Erythroblast (primary cell): ENCODE measurements at places on chromosomes 5 and 9.

DNA sequence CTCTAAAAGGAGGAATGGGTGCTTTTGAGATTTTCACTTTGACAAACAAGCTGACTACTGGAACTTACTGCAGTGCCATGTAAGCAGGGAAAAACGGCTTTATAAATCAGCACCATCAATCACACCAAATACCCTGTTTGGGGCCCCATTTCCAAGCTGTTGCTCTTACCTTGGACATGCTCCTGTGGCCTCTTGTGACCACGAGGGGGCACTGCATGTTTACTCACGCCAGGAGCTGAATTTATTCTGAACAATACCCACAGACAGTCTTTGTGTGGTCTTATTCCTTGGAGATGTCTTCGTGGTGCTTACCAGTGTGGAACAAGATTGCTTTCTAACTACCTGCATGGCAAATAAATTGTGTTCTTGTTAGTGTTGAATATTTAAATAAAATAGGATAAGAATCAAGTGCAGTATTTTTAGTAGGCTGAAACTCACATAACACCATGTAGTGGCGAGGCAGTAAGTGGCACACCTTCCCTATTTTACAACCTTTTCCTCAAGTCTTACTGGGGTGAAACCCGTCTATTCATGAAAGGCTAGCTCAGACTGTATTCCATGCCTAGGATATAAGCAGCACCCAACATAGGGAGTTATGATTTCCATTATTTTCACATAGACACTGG lies 155.5 kb upstream of the NMUR2 start:
- DNase-seq: peak; percentile 64

GRCh38 chr9:92724528-92725265 lies 39.9 kb downstream of the BICD2 start:
- DNase-seq: no peak

DNA sequence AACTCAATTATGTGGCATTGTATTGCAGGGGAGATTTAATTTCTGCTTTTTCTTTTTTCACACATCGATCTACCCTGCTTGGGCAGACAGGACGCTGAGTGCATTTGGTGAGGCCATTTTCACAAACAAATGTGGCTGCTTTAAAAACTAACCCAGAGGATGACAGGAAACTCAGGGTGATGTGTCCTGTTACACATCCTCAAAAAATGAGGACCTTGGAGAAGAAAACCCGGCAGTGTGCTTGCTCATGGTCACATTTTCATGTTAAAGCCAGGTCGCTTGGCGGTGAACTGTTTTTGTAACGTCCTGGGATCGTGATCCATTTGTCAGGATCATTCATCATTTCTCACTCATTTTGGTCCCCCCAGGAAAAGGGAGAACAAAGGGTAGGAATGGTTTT lies 478.3 kb upstream of the ADAMTS16 start:
- DNase-seq: no peak

DNA sequence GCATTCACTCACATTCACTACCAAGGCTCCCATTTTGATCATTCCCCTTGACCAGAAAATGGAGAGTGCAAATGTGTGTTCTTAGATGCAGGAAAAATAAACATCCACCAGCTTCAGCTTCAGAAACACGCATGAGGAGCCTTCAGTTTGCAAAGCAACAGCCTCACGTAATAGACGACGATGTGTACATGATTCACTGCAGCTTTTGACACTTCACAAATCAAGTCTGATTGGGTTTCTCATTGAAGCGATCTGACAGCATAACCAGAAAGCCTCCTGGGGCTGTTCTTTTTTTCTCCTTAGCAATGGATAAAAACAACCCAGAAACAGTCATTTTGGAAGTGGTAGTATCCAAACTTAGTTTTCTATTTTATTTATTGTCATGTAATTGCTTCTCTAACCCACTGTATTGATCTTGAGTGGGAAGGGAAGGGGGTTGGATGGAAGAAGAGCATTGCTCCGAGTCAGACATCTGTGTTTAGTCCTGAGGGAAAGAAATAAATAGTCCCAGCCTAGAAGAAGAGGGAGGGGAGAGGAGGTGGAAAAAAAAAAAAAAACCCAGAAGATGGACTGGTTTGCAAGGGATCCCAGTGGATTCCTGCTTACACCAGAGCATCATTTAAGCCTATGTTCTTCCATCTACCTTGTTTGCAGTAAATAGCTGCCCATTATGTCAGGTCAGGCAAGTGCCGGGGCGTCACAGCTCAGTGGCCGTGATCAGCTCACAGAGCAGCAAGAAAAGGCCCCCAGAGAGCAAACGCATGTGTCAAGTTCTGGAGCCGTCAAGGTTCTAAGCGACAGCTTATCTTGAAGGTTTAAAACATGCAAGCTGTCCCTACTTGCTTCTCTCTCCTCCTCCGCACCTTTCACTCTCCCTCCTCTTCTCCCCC lies 190.2 kb upstream of the SNX2 start:
- DNase-seq: no peak

DNA sequence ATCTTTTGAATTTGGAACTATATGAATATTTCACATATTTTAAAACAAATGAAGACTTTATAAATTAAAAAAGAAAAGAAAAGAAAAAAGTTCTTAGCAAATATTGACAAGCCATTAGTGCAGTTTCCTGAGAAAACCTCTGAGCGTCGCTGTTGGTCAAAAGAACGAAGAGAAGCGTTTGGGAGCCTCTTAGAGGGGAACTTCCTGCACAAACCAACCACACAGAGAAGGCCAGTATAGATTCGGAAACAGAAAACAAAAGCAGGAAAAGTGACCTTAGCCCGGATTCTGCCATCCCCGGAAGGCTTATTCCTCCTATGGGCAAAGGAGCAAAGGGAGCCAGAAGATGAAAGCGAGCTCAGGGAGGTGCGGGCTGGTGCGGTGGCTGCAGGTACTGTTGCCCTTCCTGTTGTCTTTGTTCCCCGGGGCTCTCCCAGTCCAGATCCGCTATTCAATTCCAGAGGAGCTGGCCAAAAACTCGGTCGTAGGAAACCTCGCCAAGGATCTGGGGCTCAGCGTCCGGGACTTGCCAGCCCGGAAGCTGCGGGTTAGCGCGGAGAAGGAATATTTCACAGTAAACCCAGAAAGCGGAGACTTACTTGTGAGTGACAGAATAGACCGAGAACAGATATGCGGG lies at the start of gene PCDHGB2:
PCDHGB2 (plus strand) TSS at position 205 of the 637 bp plus-strand sequence; CDS start at position 347, 142 bp downstream.
- peak; percentile 6 for DNase-seq

DNA sequence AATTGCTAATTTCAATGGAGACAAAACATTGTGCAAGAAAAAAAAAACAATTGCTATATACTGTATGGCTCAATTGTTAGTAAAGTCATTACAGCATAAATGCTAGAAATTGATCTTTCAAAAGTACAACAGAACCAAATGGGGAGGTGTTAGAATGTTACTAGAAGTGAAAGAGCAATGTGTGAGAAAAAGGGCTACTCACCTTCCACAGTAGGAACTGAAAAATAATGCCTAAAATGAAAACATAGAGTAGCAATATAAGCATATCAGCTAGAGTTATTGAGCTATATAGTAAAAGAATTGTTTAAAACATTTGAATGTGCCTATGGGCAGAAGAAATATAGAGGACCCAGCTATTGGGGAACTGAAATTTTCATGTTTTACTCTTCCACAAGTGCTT lies 10.9 kb upstream of the RXFP3 start:
- DNase-seq: no peak

GRCh38 chr9:89892920-89893319 lies 288.1 kb downstream of the GADD45G start:
- DNase-seq: no peak

GRCh38 chr5:33938881-33939280 lies 2.7 kb downstream of the RXFP3 start:
- no peak for DNase-seq

GRCh38 chr5:78907255-78907891 lies 77.7 kb downstream of the ARSB start:
- no peak for DNase-seq

DNA sequence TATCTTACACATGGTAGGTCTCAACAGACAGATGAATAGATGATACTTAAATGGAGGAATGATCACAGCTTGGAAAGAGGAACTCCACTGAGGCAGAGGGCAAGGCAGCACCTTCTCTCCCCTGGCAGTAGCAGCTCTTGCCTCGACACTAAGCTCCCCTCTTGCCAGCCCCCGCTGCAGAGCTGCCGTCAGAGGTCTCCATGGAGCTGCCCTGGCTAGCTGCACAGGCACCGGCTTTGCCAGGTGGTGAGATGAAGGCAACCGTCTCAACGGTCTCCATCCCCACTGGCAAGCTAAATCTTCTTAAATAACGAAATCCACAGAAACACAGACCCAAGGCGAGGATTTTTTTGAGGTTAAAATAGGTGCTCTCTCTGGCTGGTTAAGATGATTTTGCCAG lies 81.2 kb downstream of the CRB2 start:
- no peak for DNase-seq

DNA sequence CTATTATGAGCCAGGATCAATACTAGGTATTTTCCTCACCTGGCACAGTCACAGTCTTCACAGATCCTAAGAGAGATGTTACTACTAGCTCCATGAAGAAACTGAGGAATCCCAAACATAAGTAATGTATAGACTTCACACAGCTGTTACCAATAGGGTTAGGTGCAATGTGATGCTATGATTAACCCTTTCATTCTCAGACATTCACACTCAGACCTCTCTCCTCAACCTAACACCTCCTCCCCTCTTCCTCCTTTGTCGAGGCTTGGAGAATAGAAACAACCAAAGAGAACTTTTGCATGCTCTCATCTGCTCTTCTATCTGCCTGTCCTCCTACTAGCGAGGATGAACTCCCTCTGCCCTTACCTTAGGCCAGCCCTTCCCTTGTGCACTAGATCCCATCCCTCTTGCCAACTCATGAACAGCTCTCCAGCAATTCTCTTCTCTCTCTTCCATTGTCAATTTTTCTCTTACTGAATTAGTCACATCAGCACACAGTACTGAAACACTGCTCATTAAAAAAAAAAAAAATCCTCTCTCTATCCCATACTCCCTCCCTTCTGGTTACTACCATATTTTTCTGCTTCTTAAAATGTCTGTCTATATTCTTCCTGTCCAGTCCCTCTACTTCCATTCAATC lies 47.7 kb downstream of the MAPKAP1 start:
- DNase-seq: no peak

GRCh38 chr5:135628771-135629563 lies 50.2 kb upstream of the CXCL14 start:
- DNase-seq: no peak

DNA sequence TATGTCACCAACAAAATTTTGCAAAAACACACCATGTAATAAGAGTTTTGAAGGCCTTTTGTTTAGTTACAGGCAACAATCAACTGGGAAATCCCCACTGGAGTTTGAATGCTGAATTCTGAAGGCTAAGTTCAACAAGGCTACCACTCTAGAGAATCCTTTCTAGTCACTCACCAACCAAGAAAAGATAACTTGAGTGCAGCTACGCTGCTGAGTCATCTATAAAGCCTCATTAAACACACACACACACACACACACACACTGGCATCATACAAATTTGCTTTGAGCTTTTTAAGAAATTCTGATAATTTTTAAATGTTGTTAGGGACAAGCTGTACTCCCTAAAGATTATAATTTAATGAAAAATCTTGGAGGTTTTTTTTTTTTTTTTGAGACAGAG lies 219.6 kb downstream of the DENND1A start:
- no peak for DNase-seq

GRCh38 chr9:137975527-137975913 lies 97.9 kb downstream of the CACNA1B start:
- DNase-seq: no peak

DNA sequence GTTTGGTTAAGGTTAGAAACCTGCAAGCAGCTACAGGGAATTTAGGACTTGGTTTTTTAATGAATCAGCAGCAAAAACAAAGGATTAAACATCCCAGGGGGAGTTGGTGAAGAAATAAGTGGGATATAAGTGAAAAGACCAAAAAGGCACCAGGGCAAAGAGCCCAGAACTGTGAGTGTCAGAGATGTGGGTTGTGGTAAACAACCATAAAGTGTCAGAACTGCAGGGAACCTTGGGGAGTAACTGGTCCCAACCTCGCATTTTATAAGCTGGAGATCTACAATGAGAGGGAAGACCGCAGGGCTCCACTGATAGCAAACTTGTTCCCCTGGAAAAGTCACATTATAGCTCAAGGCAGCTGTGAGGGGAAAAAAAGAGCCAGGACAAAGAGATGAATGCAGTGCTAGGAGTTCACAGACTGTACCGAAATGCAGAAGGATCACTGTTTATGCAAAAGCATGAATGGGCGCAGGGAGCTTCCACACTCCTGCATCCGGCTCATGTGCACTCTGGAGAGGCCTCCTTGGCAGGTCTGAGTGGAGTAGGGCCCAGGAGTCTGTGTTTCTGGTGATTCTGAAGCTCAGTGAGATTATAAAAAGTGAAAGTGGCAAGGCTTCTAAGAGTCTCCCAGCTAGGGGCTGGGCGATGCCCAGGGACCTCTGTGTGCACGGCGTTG lies 156.3 kb downstream of the GOLPH3 start:
- no peak for DNase-seq

GRCh38 chr5:59380350-59380951 lies 513.1 kb downstream of the PDE4D start:
- DNase-seq: peak; percentile 65

GRCh38 chr9:97484134-97484533 lies 17.3 kb upstream of the TMOD1 start:
- no peak for DNase-seq

DNA sequence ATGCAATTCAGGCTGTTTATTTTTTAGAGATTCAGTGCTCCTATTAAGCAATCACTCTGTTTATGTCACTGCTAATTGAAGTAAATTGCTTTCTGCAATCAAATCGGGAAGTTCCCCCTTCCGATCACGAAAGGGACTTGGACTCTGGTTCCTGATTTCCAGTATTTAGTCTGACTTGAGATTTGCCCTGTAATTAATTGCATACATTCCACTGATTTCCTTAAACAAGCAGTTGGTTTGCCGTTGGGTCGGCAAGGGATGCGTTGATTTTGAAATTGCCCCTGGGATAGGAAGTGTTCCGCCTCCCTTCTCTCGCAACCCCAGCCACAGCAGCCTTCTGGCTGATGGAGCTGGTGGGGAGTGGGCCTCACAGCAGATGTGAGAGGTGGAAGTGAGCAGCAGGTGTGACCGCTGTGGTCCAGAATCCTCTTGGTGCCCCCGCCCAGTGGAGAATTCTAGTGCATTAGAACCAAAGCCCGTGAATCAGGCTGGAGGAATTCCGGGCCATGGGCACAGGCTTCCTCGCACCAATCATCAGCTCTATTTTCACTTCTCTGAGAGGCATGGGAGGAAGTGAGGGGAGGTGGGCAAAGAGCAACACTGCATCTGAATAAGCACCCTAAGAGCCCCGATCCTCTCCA lies 102.5 kb downstream of the SPRY4 start:
- DNase-seq: no peak

- no peak for DNase-seq
Observed at GRCh38 chr5:108251350-108251749, 130.5 kb downstream of the FBXL17 start.
